Ascending aorta (tissue), 2 donors: ENCODE measurements at places on chromosomes 13 and 19.
A peak's percentile ranks its signal among the peaks of the same experiment; 100 is the strongest.

DNA sequence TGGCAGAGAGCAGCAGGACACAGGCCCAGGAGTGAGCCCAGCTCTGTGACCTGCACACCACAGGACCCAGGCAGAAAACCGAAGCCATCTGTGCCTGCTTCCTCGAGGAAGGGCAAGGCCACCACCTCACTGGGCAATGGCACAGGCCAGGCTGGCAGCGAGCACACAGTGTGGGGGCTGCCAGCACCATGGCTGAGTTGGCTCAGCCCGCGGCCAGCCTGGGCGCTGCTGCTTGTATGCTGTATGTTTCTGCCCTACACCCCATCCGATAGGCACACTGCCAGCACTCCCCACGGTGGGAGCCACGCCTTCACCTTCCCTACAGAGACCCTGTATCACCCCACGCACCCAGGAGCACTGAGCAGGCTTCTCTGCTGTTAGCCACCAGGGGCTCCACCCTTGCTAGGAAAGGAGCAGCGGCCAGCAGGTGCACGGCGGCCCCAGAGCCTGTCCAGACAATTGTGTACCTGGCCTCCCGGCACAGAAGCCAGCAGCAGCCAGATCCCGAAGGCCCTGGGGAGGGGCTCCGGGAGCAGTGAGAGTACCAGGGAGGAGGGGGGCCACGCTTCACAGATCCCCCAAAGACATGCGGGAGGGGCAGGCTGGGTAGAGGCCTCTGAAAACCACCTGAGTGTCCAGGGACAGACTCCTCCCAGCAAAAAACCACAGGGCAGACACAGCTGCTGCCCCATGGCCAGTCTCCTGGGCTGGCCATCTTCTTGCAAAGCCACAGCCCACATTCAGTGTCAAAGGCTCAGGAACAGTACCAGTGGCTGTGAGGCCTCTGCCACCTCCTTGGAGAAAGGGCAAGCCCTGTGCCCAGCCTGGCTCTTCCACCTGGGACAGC, 56.1 kb downstream of the MLLT1 start:
- H3K27ac ChIP-seq = no peak overlapping the region
- H3K4me3 ChIP-seq = no peak overlapping the region
- DNase-seq = no peak
- H3K27me3 ChIP-seq = no peaks in the 10 kb centered on the region
- H3K4me1 ChIP-seq = peaks cover 3% of the 10 kb centered on the region

DNA sequence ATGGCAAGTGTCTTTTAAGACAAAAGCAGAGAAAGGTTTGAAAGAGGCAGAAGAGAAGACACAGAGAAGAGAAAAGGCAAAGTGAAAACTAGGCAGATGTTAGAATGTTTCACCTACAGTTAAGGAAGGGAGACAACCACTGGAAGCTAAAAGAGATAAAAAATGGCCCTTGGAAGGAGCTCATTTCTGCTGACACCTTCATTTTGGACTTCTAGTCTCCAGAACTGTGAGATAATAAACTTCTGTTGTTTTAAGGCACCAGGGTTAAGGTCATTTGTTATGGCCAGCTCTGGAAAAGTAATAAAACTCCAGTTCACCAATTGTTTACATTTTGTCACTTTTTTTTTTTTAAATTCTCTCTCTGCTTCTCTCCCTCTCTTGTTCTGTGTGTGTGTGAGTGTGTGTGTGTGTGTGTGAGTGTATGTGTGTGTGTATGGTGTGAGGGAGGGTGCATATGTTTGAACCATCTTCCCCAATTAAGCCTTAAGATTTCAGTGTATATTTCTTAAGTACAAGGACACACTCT, 374.6 kb downstream of the DACH1 start:
- H3K27me3 ChIP-seq = no peaks in the 10 kb centered on the region
- no peak for DNase-seq
- H3K27ac ChIP-seq = no peak overlapping the region
- H3K4me1 ChIP-seq = no peaks in the 10 kb centered on the region

DNA sequence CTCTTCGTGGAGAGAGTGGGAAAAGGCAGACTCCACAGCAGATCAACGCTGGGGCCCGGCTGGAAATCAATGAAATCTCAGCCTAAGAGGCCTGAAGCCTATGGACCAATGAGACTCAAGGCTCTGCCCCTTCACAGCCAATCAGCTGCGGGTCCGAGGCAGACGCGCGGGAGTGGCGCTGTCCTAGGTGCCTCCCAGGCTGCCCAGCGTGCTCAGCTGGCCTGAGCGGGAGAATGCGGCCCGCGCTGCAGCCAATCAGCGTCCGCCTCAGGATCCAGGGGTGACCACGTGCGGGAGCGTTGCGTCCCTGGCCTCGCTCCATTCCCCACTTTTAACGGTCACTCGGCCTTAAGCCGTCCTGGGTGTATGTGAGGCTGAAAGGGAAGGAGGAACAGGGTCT, at the start of gene ZBTB32:
Gene ZBTB32 (plus strand): TSS at position 341 of the 400 bp plus-strand sequence. CDS start 10,069 bp downstream, outside the sequence.
- H3K36me3 ChIP-seq = no peaks in the 10 kb centered on the region
- H3K27me3 ChIP-seq = no peaks in the 10 kb centered on the region
- H3K4me3 ChIP-seq = no peak within 1 kb of the TSS
- no peak for DNase-seq

GRCh38 chr13:91398413-91399188, at the start of gene GPC5:
TSS of gene GPC5 (plus strand) at chr13:91398621.
- H3K4me3 ChIP-seq = peak within 1 kb of the TSS; percentile 73
- H3K27ac ChIP-seq = no peak within 1 kb of the TSS
- no peaks in the 10 kb centered on the region for H3K36me3 ChIP-seq

- H3K36me3 ChIP-seq = no peaks in the 10 kb centered on the region
- no peak for DNase-seq
- no peak overlapping the region for H3K4me3 ChIP-seq
- no peak overlapping the region for H3K27ac ChIP-seq
- no peaks in the 10 kb centered on the region for H3K27me3 ChIP-seq
Observed at GRCh38 chr13:99370481-99371275, 63.5 kb upstream of the GPR183 start.

DNA sequence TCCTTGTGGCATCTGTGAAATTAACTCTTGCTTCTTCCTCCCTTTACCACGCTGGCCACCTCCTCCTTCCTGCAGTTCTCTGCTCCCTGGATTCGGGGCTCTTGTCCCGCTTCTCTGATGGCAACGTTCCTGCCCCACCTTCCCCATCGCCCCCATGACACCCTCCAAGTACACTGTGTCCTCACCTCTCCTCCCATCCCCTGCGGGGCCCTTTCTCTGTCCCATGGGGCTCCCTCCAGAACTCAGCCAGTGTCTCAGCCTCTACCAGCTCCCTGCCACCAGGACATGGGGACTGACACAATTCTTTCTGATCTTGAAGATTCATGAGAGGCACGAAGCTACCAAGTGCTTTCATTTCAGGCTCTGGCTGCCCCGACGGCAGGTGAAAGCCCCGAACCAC, 9.1 kb downstream of the CARS2 start:
- peak; percentile 39 for DNase-seq
- no peak overlapping the region for H3K4me3 ChIP-seq

DNA sequence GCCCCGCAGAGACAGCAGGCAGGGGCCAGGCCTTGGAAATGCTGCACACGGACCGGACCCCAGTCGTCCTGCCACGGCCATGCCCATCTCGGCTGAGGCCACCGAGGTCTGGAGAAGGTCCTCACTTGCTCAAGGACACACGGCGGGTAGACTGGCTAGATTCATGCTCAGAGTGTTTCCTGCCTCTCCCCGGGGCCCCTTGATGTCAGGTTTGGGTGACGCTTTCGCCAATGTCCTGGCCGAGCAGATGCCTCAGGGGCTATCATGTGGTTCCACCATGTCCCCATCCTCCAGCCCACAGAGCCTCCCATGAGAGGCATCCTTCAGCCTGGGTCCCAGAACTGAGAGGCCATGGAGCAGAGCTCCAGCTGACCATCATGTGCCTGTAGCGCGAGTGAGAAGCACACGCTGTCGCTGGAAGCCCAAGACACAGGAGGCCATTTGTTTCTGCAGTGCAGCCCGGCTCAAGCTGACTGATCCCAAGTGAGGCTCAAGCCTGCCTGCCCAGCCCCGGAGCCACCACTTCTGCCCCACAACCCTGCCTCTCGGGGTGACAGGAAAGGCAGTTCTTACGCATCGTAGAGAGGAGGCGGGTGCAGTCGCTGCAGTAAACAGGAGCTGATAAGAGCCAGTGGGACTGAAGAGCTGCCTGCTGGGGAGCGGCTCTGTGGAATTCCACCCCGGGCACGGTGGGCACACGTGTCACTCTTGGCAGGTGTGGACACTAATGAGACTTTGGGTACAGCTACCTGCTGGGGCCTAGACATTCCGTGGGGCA, 53.9 kb upstream of the GAS6 start:
- no peaks in the 10 kb centered on the region for H3K4me1 ChIP-seq
- no peak overlapping the region for H3K4me3 ChIP-seq
- DNase-seq = peak; percentile 48
- no peaks in the 10 kb centered on the region for H3K36me3 ChIP-seq
- H3K27me3 ChIP-seq = no peaks in the 10 kb centered on the region
- H3K27ac ChIP-seq = no peak overlapping the region

GRCh38 chr13:84658491-84659358, 776.5 kb upstream of the SLITRK1 start:
- H3K4me1 ChIP-seq = no peaks in the 10 kb centered on the region
- H3K27ac ChIP-seq = peak overlapping the region; percentile 7

- no peak for DNase-seq
- H3K27me3 ChIP-seq = no peaks in the 10 kb centered on the region
- H3K4me1 ChIP-seq = no peaks in the 10 kb centered on the region
- no peaks in the 10 kb centered on the region for H3K36me3 ChIP-seq
- H3K27ac ChIP-seq = no peak overlapping the region
Observed at GRCh38 chr19:2517881-2518601, 42.1 kb downstream of the GADD45B start.

DNA sequence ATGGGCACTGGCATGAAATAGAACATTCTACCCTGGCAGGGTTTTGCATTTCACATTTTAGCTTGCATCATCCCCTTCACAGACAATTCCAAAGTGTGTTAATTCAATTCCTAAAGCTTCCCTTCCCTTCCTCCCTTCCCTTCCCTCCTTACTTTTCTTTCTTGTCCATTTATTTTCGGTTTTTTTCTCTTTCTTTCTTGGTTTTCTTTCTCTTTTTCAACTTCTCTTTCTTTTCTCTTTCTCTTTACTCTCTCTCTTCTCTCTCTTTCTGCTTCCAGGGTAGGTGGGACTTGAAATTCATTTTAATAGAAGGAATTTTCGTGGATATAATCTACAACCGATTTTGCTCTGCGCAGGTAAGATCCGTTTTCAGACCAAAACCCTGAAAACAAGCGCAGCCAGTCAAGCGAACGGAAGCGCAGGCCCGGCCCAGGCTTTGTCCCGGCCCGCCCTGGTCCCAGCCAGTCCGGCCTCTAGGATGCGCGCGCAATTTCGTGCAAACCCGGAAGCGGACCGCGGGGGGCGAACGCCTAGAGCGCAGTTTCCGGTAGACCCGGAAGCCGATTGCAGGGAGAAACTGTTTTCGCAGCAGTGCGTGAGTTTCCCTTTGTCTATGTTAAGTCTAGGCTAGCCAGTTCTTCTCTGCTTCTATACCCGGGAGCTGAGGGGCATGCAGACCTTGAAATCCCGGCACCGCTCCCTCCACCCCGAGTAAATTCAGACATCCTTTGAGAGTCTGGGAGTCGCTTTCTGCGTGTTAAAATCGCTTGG, at the start of gene ZNF528:
Gene ZNF528 (plus strand): TSS at position 540 of the 771 bp plus-strand sequence. CDS start 4,165 bp downstream, outside the sequence.
- peak; percentile 97 for DNase-seq
- H3K27me3 ChIP-seq = no peaks in the 10 kb centered on the region
- peaks cover 15% of the 10 kb centered on the region for H3K4me1 ChIP-seq
- H3K27ac ChIP-seq = peak within 1 kb of the TSS; percentile 84
- peak within 1 kb of the TSS; percentile 79 for H3K4me3 ChIP-seq

DNA sequence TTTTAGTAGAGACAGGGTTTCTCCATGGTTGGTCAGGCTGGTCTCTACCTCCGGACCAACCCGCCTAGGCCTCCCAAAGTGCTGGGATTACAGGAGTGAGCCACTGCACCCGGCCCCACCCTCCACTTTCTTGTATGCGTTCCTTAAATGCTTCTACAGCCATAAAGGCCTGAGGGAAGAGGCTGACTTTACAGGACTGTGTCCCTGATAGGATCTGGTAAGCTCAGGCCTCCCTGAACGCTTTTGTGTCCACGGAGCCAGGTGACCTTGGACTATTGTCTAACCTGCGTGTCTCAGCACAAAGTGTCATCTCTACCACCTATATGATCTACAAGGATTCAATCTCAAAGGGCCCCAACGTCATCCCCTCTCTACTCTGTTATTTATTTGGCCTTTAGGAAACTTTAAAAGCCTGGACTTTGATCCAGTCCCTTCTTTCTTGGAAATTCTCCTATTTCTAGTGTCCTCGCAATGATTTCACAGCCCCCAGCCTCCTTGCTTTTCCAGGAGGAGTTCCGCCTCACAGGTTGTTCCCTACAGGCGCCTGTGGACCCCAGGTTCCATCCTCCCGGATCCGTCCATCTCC, 701 bp downstream of the ZNF552 start:
- H3K27me3 ChIP-seq = no peaks in the 10 kb centered on the region
- no peak for DNase-seq
- H3K36me3 ChIP-seq = peaks cover 18% of the 10 kb centered on the region
- peaks cover 8% of the 10 kb centered on the region for H3K4me1 ChIP-seq
- H3K27ac ChIP-seq = peak overlapping the region; percentile 71

GRCh38 chr13:98519976-98520375, 56.9 kb downstream of the STK24 start:
- H3K36me3 ChIP-seq = no peaks in the 10 kb centered on the region
- no peaks in the 10 kb centered on the region for H3K4me1 ChIP-seq
- no peak overlapping the region for H3K4me3 ChIP-seq
- no peak overlapping the region for H3K27ac ChIP-seq
- no peaks in the 10 kb centered on the region for H3K27me3 ChIP-seq

GRCh38 chr13:112998521-112999280, 29.7 kb downstream of the MCF2L start:
- H3K27me3 ChIP-seq = no peaks in the 10 kb centered on the region
- no peak overlapping the region for H3K27ac ChIP-seq

DNA sequence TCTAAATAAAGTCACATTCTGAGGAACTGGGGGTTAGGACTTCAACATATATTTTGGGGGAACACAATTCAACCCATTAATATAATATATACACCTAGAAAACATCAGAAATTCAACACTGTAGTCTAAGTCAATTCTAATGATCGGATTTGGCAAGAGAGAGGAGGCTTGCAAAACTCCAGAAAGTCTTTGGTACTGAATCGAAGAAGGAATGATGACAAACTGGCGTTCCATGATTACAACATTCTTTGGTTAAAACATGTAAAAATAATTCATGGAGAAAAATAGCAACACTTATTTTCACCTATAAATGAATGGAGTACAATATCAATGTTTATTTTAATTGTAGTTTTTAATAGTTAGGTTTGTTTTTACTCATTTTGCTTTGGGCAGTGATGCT, 62.4 kb downstream of the MBNL2 start:
- H3K36me3 ChIP-seq = no peaks in the 10 kb centered on the region
- peak overlapping the region; percentile 27 for H3K27ac ChIP-seq
- H3K4me3 ChIP-seq = no peak overlapping the region
- no peaks in the 10 kb centered on the region for H3K27me3 ChIP-seq
- peaks cover 52% of the 10 kb centered on the region for H3K4me1 ChIP-seq
